ENCODE measurements at places on chromosomes 16 and 17. TPM values are rescaled to one million over a fixed set of nuclear protein-coding genes. Genes with fewer than 3 reads are reported as not detected.

The CCL14 gene
- not detected for total RNA-seq

The KCNH4 gene
- 0.38 TPM for total RNA-seq

The TBC1D3K gene
- total RNA-seq, result not detected

The ZDHHC1 gene
- 0.60 TPM for total RNA-seq

The FAM20A gene
- not detected for total RNA-seq

The CCL7 gene
- total RNA-seq, result not detected

The PYCARD gene
- 6.1 TPM for total RNA-seq

The MEIOB gene
- total RNA-seq, result 0.34 TPM

The WWP2 gene
- 35.1 TPM for total RNA-seq

The LRRC37A2 gene
- 7.8 TPM for total RNA-seq

All from activated CD8-positive, alpha-beta T cell treated with anti-CD3 and anti-CD28 coated beads for 36 hours (primary cell).